ELR (cell line): ENCODE measurements at places on chromosomes 2 and 18.

DNA sequence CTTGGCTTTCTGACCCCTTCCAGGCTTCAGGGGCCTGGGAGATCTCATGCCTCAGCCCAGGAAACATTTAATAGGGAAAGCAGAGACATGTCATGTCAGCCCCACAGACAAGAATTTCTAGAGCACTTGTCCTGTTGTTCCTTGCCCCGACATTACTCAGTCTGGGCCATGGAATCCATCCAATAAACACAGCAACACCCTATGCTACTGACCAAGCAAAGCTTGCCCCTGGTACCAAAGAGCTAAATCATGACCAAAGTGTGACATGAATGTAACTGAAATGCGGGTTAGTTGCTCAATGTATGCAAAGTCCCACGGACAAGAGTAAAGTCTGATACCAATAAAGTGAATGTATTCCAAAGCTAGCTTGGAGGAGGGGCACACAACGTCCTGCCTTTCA is 35.1 kb downstream of the EHD3 start:
- DNase-seq = no peak

DNA sequence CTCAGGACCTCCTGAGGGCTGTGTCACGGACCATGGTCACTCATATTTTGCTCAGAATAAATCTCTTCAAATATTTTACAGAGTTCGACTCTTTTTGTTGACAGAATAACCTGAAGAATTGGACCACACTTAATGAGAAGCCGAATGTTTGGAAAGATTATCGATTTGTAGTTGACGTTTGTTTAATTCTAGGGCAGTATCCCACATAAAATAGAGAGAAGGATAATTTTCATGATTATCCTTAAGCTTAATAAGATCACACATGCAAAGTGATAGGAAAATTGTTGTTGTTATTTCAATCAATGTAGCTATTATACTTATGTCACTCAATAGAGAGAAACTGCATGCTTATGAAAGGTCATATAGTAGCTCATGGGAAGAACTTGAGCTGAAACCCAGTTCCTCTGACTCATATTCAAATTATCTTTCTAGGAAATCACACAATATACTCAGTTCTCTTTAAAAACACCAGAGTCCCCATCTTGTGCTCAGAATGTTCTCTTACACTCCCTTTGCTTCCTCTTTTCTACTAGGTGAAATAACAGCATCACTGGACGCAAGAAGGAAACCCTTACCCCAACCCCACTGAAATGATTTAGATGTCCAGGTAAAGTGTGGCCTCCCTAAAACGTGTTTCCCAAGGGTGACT is 982.1 kb downstream of the TSN start:
- DNase-seq = peak; percentile 42

- DNase-seq = no peak
Observed at GRCh38 chr18:46683252-46683651, 26.2 kb upstream of the LOXHD1 start.

DNA sequence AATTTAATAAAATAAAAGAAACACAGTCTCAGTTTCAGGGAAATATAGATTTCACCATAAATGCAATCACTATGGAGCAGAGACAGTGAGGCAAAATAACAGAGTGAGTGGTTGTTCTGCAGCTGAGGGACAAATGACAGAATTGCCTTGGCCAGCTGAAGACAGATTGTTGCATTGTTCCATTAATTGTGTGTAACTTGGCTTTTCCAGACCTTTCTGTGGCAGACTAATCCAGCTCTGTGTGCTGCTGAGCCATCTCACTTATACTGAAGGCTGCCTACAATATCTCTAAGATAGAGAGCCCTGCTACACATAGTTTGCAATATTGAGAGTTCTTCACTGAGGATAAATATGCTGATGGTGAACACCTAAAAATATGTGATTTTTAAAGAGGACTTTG is 11.5 kb downstream of the LRRTM1 start:
- no peak for DNase-seq

- DNase-seq = no peak
Observed at GRCh38 chr18:9913151-9913525, 678 bp upstream of the VAPA start.

- peak; percentile 42 for DNase-seq
Observed at GRCh38 chr2:136378712-136379595, 261.0 kb upstream of the CXCR4 start.

- DNase-seq = no peak
Observed at GRCh38 chr2:56018267-56018666, 94.7 kb upstream of the EFEMP1 start.

GRCh38 chr2:152415231-152415642 is 80.3 kb downstream of the FMNL2 start:
- no peak for DNase-seq

DNA sequence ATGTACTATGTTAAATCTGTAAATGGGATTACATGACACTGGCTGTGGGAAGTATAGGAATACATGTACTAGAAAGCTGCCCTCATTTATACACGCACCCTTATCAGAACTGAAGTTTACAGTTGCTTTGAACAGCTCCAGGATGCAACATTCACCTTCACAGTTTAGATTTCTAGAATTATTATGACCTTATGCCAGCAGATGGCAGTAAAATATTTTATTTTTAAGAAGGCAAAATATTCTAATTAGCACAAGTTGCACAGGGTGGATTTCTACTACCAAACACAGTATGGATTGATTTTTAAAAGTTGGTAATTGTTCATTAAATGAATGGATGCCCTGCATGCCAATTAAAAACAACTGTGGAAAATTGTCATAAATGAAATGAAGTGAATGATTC is 670.4 kb downstream of the KCNJ3 start:
- DNase-seq = peak; percentile 20

DNA sequence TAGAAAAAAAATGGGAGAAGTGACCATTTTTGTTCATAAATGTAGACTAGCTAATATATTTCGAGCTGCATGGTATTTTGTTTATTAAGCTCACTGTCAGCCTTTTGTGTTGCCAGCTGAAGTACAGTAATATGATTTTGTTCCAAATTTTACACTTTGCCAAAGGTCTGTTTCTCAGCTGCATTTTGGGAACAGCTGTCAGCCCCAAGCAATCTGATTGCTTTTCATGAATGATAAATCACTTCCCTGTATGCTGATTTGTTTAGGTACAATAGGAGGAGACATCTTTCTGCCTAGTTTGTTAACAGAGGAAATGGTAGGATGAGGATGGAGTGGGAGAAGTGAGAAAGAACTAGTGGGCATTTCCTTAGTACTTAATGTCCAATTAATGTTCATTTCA is 79.3 kb downstream of the NABP1 start:
- DNase-seq = no peak

DNA sequence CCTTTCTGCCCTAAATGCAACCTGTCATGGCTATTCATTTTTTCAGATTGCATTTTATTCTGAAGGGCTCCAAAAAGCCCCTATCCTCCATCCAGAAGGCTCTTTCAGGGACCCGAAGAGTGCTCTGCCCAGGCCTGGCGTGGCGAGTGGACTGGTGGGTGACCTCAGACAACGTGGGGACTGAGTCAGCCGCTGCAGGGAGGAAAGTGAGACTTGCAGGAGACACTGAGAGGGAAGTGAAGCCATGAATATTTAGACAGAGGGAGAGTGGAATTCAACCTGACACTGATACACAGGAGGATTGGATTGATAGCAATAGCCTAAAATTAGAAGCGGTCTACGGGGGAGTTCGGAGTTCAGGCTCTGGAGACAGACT is 63.6 kb upstream of the SIX2 start:
- DNase-seq = peak; percentile 16

- no peak for DNase-seq
Observed at GRCh38 chr18:23661735-23662308, 889 bp downstream of the ANKRD29 start.
